ENCODE measurements at places on chromosomes 16 and 17.
A peak's percentile ranks its signal among the peaks of the same experiment; 100 is the strongest.

DNA sequence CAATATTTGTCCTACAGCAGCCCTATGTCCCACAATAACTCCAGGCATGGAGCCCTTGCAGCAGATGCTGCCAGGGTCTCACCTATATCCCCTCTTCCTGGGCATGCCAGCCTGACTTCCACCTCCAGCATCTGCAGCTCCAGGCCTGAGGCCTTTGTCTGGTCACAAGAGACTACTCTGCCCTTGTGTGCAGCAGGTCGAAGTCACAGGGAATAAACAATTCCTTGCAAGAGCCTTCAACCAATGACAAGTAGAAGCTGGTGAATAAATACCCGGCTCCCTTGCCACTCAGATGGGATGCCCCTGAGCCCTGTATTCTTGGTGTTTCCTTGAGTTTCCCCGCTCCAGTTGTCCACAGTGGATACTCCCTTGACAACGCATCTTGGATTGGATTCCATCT lies 23.0 kb downstream of the CES1 start:
- DNase-seq: no peak

DNA sequence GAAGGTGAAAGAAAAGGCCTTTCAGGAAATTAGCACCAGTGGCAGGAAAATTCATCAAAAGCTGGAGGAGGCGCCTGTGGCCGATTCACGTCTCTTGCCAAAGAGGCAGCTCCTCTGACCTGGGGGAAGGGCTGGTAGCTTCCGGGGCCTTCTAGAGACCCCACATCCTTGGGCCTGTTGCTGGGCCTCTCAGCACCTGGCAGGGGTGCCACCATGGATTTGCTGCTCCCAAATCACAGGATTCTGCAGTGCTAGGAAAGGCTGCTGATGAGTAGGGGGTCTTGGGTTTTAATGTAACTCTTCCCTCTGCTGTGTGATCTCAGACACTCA lies 11.6 kb upstream of the CBFB start:
- no peak for DNase-seq

GRCh38 chr16:54437921-54438320 lies 151.3 kb upstream of the IRX3 start:
- DNase-seq: no peak

DNA sequence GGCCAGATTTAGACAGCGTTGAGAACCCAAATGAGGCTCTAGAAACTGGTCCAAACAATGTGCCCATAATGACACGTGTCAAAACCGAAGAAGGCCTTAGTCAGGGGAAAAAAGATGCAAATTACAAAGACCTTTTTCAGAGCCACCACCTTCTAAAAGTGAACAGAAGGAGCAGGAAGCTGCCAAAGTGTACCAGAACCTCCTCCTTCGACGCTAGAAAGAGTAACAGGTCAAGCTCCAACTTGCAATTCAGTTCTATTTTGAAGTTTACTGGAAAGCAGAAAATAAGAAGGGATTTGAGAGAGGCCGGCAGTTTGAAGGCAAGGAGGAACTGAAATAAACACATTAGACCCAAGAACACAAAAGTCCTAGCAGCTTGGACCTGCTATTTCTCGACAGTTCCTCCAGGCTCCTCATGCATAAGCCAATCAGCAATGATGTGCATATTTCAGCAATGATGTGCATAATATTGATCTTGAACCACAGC lies 61.8 kb downstream of the XYLT1 start:
- DNase-seq: no peak

DNA sequence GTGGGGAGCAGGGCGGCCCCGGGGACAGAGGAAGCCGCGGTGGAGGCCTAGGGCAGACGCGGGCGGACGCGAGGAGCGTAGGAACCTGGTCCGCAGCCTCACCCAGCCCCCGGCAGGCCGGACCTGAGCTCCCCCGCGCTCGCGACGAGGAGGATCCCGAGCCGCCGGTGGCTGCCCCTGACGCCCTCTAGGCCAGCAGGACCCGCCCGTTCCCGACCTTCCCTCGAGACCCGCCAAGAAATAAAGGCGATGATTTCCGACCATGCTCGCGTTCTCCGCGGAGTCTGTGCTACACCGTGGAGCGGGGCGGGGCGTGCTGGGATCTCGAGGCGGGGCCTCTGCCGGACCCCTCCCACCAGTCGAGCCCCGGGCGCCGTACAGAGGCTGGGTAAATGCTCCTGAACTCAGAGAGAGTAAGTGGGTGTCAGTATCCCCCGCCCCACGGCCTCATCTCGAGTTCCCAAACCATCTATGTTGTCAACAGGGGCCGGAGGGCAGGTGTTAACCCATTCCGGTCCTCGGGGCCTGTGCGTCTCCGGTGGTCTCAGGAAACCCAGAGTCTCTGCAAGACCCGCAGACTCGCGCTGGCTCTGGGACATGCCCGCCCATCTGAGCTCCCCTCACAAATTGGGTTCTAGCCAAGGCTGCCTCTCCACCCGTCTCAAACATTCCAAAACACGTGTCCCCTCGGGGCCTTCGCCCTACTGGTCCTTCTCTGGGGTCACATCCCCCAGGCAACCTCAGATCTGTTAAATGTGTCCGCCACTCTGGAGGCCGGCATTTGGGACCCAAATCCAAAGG lies 13.7 kb downstream of the SYCE1L start:
- DNase-seq: peak; percentile 43

DNA sequence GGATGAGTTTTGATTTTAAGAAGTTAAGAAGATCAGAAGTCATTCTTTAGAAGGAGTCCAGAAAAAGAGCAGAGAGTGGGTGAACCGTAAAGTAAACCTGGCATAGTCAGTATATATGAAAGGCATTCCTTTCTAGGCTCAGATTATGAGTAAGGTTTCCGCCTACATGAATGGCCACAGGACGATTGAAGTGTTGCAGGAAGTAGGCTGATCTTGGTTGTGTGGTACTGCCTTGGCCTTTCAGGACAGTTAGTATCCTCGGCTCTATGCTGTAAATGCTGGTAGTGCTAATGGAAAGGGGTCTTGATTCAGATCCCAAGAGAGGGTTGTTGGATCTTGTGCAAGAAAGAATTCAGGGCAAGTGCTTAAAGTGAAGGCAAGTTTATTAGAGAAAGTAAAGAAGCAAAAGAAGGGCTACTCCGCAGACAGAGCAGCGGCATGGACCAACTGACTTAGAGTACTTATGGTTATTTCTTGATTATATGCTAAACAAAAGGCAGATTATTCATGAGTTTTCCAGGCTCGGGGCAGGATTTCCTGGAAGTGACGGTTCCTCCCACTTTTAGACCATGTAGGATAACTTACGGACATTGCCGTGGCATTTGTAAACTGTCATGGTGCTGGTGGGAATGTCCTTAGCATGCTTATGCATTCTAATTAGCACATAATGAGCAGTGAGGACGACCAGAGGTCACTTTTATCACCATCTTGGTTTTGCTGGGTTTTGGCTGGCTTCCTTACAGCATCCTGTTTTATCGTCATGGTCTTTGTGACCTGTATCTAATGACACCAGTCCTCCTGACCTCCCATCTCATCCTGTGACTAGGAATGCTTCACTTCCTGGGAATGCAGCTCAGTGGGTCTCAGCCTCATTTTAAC lies 164.8 kb downstream of the SNX29 start:
- DNase-seq: no peak

GRCh38 chr17:65287040-65287439 lies 149.9 kb downstream of the RGS9 start:
- DNase-seq: no peak

DNA sequence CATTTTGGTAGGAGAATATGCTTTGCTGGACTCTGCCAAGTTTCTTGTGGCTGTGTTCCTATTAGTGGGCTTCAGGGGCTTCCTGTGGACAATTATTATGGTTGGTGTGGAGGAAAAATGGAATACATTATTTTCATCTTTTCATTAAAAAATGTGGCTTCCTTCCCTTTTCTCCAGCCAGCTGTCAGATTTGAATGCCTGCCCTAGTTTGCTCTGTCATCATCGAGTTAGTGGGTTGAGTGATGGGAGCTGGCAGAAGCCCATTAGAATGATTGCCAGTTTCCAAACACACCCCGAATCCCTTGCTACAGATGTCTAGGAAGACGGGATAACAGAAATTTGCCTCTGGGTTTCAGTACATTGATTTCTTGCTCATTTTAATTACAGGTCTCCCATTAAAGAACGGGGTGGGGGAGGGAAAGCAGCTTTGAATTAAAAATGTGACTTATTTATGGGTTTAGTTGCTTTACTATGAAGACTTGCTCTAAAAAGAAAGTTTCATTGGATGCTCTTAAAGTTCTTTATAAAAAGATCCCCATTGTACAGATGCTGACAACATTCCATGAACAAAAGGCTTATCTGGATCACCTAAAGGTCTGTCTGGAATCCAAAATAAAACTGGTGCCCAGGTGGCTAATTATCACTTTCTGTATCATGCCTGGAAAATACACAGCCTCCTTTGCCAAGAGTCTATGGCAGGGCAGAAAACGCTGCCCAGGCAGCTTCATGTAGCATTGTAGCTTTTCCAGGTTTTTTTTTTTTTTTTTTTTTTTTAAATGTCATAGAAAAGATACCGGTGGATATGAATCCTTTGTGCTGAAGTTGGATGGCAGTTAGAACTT lies 103.6 kb downstream of the PRKCA start:
- no peak for DNase-seq

DNA sequence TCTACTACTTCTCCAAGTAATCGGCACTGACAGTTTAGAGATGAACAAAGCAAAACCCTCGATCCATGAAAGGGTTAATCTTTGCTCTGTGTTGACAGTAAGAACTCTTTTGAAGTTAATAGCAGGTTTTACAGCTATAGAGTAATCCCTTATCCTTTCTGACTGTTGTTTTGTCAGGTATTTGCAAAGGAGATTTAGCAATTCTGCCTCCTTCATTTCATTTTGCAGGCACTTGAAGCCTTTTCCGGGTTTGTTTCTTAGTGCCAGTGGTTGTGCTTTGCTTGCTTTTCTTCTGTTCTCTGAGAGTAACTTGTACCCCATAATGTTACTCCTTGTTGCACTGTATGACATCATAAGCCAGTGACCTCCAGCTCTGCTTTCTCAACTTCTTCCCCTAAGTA lies 64.5 kb downstream of the TANGO6 start:
- DNase-seq: no peak

GRCh38 chr17:69388822-69389442 lies 25.6 kb upstream of the MAP2K6 start:
- DNase-seq: no peak

DNA sequence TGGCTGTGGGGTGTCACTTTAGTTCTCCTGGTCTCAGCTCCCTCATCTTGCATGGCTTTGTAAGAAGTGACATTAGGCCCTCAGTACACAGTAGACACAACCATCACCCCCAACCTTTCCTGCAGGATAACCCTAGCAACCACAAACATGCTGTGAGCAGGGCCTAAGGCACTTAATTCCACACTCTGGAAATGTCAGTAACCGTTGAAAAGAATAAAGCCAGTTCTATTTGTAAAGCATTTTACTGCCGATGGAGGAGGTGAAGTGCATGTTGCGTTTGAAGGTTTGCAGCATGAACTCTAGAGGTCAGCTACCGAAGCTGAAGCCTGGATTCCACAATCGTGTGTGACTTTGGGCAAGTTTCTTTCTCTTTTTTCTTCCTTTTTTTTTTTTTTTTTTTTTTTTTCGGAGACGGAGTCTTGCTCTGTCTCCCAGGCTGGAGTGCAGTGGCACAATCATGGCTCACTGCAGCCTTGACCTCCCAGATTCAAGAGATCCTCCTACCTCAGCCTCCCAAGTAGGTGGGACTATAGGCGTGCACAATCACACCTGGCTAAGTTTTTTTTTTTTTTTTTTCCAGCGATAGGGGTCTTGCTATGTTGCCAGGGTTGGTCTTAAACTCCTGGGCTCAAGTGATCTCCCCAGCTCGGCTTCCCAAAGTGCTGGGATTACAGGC lies 26.1 kb upstream of the TOB1 start:
- DNase-seq: no peak

DNA sequence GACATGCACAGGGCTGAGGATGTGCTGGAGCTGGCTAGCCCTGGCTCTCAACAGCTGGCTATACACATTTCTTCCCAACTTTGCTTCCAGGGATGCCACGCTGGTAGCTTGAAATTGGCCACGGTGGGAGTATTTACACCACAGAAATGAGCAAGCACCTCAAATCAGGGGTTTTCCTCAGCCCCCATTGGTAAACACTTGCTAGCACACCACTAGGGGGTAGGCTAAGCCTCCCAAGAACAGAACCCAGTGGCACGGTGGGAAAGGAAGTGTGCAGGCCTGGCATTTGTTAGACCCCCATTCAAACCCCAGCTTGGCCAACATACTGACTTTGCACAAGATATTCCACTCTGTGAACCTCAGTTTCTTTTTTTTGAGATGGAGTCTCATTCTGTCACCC lies 12.9 kb downstream of the DRC3 start:
- DNase-seq: no peak

DNA sequence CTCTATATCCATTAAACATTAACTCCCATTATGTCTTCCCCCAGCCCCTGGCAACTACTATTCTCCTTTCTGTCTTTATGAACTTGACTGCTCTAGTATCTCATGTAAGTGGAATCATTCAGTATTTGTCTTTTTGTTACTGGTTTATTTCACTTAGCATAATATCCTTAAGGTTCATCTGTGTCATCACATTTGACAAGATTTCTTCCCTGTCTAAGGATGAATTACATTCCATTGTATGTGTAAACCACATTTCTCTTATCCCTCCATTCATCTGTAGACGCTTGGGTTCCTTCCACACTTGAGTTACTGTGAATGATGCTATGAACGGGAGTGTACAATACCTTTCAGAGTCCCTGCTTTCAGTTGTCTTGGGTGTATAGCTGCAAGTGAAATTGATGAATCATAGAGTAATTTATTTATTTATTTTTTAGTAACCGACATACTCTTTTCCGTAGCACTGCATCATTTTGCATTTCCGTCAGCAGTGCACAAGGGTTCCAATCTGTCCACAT lies 399.7 kb upstream of the RBFOX1 start:
- no peak for DNase-seq

- DNase-seq: no peak
Observed at GRCh38 chr17:76685366-76685765, 25.4 kb downstream of the MXRA7 start.

DNA sequence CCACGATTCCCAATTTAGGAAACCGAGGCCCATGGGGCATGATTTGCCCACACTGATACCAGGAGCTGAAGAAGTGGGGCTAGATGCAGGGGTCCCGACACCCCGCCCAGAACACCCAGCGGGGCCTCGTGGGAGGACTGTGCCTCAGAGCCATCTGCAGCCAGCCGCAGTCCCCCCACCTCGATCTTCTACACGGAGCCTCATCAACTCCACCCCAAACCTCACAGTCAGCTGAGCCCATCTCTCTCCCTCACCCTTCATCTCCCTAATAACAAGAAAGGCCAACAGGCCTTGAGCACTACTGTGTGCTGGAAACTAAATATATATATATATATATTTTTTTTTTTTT lies 4.2 kb downstream of the ITGAE start:
- no peak for DNase-seq

- DNase-seq: no peak
Observed at GRCh38 chr17:60601447-60602384, 1.7 kb downstream of the PPM1D start.

GRCh38 chr17:10907370-10907769 lies 69.5 kb upstream of the PIRT start:
- DNase-seq: no peak

DNA sequence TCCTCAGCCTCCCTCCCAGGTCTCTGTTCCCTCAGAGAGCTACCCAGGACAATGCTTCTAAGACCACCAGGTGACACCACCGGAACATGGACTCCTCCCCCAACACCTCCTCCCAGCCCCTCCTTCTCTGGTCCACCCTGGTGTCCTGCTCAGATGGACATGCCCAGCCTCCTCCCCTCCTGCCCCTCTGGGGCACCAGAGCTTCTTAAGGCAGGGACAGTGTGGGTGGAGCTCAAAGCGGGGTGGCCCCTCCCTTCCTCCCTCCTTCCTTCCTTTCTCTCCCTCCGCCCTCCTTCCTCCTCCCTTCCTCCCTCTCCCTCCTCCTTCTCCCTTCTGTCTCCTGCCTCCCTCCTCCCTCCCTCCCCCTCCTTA lies 22.7 kb downstream of the TRPV3 start:
- DNase-seq: no peak

GRCh38 chr16:35690413-35690812 lies 2231.0 kb downstream of the TP53TG3F start:
- no peak for DNase-seq
